ENCODE measurements at places on chromosomes 16 and 17.

GRCh38 chr17:15456972-15457722 lies 10.3 kb downstream of the CDRT4 start:
- peak; percentile 72 for DNase-seq

DNA sequence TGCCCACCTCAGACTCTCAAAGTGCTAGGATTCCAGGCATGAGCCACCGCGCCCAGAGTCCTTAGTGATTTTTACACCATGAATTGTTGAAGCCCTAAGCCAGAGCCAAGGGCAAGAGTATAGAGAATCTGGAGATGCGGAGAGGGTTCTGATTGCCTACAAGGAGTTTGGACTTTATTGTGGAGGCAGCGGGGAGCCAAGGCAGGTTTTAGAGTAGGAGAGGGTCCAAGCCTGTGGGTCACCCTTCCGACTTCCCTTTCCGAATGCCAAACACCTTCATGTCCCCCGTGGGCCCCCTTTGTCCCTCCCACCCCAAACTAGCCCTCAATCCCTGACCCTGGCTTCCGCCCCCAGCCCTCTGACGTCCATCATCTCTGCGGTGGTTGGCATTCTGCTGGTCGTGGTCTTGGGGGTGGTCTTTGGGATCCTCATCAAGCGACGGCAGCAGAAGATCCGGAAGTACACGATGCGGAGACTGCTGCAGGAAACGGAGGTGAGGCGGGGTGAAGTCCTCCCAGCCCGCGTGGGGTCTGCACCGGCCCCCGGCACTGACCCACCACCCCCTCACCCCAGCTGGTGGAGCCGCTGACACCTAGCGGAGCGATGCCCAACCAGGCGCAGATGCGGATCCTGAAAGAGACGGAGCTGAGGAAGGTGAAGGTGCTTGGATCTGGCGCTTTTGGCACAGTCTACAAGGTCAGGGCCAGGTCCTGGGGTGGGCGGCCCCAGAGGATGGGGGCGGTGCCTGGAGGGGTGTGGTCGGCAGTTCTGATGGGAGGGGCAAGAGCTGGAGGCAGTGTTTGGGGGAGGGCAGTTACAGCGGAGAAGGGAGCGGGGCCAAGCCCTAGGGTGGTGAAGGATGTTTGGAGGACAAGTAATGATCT lies 7.1 kb downstream of the MIEN1 start:
- no peak for DNase-seq

GRCh38 chr17:66604376-66604775 lies 230.5 kb upstream of the CACNG5 start:
- DNase-seq = no peak

DNA sequence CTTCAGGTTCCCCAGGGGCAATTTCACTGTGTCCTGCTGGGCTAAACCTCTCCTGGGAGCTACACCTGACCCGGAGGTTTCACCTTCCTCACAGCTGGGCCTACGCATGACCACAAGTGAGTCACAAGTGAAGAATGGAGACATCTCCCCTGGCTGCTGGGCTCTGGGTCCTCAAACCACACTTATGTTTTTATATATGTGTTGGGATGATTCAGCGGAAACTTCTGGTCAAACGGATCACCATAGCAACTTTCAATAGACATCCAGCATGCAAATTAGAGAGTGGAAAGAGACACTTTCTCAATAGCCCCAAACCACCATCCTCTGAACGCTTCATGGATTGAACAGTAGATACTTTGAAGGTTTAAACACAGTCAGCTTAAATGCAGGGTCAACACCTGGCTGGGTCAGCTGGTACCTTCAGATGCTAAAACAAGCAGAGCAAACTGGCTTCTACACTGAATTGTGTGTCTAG lies 28.0 kb upstream of the MAF start:
- DNase-seq = peak; percentile 67

GRCh38 chr16:8644211-8645140 lies 23.0 kb downstream of the METTL22 start:
- no peak for DNase-seq

- DNase-seq = no peak
Measured at GRCh38 chr16:70751593-70751992, 49.4 kb downstream of the VAC14 start.

GRCh38 chr16:617855-618254 lies 12.9 kb upstream of the WFIKKN1 start:
- DNase-seq = no peak

DNA sequence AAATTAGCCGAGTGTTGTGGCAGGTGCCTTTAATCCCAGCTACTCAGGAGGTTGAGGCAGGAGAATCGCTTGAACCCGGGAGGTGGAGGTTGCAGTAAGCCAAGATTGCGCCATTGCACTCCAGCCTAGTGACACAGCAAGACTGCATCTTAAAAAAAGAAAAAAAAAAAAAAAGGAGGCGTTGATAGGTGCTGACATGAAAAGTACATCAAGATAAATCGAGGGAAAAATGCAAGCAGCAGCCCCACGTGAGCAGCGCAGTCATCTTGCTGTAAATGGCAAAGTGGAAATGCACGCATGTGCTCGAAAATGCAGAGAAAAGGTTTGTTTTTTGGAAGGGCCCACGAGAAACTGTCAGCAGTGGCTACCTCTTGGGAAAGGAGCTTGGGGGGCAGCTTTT lies 20.9 kb downstream of the MXRA7 start:
- peak; percentile 27 for DNase-seq

- DNase-seq = no peak
Measured at GRCh38 chr16:51651061-51651466, 500.0 kb upstream of the SALL1 start.

- peak; percentile 93 for DNase-seq
Measured at GRCh38 chr16:53090591-53091411, 36.0 kb downstream of the CHD9 start.

Data from iris pigment epithelial cell (primary cell).